ENCODE measurements at places on chromosomes 4 and X.

DNA sequence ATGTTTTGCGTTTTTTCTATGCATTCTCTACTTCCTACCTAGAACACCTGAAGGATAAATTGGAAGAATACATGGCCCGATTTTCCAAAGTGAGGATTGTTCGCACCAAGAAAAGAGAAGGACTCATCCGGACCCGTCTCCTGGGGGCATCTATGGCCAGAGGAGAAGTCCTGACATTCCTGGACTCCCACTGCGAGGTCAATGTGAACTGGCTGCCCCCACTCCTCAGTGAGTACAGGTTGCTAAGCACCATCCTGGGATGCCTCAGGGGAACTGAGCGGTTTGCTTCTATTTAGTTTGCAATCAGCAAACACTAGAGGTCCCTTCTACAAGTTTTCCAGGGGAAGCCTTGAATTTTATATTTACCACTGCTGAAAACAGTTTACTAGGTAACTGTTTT lies 359.3 kb upstream of the GALNT7 start:
- DNase-seq, result no peak

DNA sequence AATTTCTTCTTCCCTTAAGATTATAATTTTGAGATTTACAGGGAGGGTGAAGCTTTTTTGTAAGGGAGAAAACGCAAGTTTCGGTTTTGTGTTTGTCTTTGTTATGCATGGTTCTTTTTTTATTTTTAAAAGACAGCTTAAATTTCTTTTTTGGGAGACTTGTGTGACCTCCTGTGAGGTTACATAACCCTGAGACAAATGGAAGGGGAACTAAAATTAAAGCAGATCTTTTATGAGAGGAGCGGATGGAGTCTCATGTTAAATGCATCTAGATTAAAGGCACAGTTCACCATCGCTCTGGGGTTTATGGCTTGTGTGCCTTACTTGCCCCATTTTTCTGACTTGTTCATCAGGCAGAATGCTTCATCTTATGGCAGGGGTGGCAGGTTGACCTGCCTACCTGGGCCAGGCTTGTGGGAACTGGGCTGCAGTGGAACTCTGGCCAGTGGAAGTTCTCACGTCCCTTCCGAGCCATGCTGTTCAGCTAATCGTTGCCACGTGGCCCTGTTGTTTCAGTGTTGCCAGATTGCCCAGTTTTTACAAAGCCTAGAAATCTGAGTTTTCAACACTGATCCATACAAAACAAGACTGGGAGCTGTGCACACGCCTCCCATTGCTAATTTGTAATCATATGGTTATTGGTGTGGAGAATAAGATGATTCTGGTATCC lies 291.8 kb downstream of the ARHGAP10 start:
- no peak for DNase-seq

DNA sequence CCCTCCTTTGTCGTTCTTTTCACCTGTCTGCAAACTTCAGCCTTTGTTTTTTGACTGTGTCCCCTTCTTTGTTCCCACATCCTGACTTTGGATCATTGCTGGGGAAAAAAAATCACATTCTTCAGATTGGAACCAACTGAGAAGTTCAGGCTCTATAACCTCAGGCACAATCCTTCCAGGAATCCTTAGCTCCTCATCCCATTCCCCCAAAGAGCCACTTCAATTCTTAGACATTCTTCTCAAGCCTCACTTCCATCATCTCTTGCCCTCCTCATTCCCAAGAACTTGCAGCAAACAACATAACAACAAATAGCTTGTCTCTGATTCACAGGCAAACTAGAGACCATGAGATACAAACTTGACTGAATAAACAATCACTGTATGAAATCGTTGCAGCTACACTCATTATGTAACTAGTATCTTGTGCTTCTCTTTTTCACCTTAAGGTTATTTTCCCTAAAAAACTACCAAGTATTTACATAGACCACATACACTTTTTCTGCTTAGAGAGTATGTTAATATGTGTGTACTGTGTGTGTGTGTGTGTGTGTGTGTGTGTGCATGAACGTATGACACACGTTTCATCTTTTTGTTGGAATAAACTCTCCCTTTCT lies 26.4 kb upstream of the PGM2 start:
- DNase-seq, result no peak

GRCh38 chrX:103467887-103468286 lies 51.4 kb downstream of the RAB40A start:
- no peak for DNase-seq

DNA sequence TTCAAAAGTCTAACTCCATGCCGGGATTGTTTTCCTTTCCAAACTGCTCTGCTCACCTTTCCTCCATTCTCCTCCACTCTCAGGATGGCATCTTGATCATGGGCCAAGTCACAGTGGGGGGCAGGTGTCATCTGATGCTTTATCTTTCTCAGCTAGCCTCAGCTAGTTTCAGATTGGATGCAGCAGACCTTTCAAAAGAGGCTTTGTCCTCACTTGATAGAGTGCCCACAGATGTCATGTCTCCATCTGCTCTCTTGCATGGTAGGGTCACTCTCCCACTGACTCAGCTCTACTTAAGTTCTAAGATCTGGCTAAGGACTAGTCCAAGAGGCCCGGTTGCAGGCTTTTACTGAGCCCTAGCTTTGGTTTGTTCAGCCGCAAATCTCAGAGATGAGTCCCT lies 341.8 kb upstream of the GALNT7 start:
- no peak for DNase-seq
